COR-L47 (cell line): ENCODE measurements at places on chromosomes 12 and 14.

GRCh38 chr12:117030187-117030900 lies 68.9 kb downstream of the TESC start:
- DNase-seq: no peak

GRCh38 chr12:117342682-117343081 lies 18.7 kb downstream of the NOS1 start:
- no peak for DNase-seq

GRCh38 chr12:66159123-66159522 lies 10.7 kb downstream of the TMBIM4 start:
- DNase-seq: no peak

DNA sequence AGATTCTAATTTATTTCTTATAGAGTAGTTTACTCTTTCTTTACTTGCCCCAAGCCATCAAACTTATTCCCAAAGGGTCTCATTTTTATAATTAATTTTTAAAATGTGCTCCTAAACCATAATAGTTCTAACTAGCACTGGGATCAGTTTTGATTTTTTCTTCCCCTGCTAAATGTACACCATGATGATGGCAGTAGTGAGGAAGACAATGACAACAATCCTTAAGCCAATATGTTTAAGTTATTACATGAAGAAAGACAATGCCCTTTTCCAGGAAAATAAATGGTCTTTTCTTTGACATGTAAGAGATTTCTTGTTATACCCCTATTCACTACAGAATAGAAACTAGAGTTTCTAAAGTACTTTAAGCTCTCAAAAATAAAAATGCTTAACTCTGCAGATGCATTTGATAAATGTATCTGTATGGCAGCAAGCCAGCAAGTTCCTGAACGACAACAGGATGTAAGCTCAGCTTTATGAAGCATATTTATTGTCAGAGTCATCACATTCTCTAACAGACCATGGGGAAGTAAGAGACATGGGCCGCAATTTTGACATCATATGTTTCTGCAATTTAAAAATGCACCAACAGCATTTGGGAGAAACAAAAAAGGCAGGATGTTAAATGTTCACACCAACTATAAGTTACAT lies 36.0 kb upstream of the SNX6 start:
- no peak for DNase-seq

GRCh38 chr12:14654842-14655241 lies 41.6 kb downstream of the GUCY2C start:
- no peak for DNase-seq

- no peak for DNase-seq
Measured at GRCh38 chr14:62002642-62003041, 240.4 kb downstream of the SNAPC1 start.

- DNase-seq: no peak
Measured at GRCh38 chr14:69696633-69697557, 70.0 kb upstream of the SRSF5 start.
